Stimulated activated naive B cell treated with anti-CD40 and anti-IgM and Interleukin-4, amounts not matched to agents 10 μg/mL and 1 μg/mL and 100 μg/mL, for 72 hours (primary cell): ENCODE measurements at places on chromosomes 7 and 10.
A peak's percentile ranks its signal among the peaks of the same experiment; 100 is the strongest.

- H3K4me3 ChIP-seq, result no peak overlapping the region
- DNase-seq, result no peak
- no peaks in the 10 kb centered on the region for H3K36me3 ChIP-seq
- peak overlapping the region; percentile 51 for H3K27ac ChIP-seq
Observed at GRCh38 chr10:676178-676577, 13.3 kb downstream of the DIP2C start.

- no peaks in the 10 kb centered on the region for H3K36me3 ChIP-seq
- no peaks in the 10 kb centered on the region for H3K27me3 ChIP-seq
- no peaks in the 10 kb centered on the region for H3K4me1 ChIP-seq
- H3K4me3 ChIP-seq, result no peak overlapping the region
Observed at GRCh38 chr7:94444813-94445212, 50.1 kb downstream of the COL1A2 start.

DNA sequence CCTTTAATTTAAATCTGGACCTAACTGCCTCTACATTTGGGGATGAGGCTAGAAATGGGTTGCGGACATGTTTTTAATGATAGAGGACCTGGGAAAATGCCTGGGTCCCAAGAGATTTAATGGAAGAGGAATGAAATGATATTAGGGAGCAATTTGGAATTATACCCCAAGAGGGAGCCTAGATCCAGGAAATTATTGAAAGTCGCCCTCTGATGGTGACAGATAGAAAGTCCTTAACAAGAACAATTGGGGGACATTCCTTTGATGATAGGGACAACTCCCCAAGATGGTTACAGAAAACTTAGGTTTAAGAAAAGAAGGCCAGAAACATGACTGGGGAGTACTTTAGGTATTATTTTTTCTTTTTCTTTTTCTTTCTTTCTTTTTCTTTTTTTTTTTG is 9.5 kb upstream of the TSGA13 start:
- H3K4me3 ChIP-seq, result no peak overlapping the region
- no peaks in the 10 kb centered on the region for H3K4me1 ChIP-seq
- no peaks in the 10 kb centered on the region for H3K36me3 ChIP-seq
- no peak for DNase-seq
- no peak overlapping the region for H3K27ac ChIP-seq

GRCh38 chr10:70186571-70186970 is 16.3 kb upstream of the SAR1A start:
- no peak overlapping the region for H3K4me3 ChIP-seq
- peaks cover 2% of the 10 kb centered on the region for H3K4me1 ChIP-seq
- no peak overlapping the region for H3K27ac ChIP-seq
- no peaks in the 10 kb centered on the region for H3K36me3 ChIP-seq
- DNase-seq, result no peak
- peaks cover 11% of the 10 kb centered on the region for H3K27me3 ChIP-seq

GRCh38 chr7:16587790-16588189 is 57.8 kb downstream of the ANKMY2 start:
- no peaks in the 10 kb centered on the region for H3K36me3 ChIP-seq
- no peak overlapping the region for H3K4me3 ChIP-seq
- H3K27ac ChIP-seq, result no peak overlapping the region
- no peak for DNase-seq

DNA sequence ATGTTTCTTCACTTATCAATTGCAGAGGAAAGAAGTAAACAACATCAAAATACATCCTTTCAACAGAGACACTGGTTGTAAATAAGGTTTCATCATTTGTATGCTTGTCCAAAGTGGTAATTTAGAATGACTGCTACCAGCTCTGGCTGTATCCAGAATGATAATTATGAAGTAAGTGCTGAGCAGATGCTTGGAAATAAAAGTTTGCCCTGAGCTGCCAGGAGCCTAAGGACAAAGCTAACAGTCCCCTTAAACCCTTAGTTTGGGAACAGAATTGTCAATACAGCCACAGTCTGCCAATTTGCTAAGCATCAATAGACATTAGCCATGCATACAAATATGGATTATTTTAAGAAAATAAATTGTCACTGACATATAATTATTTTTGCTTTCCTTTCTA is 147.0 kb upstream of the SLC13A1 start:
- no peak overlapping the region for H3K4me3 ChIP-seq
- DNase-seq, result no peak

GRCh38 chr7:40232242-40232893 is 97.6 kb downstream of the SUGCT start:
- H3K36me3 ChIP-seq, result no peaks in the 10 kb centered on the region
- H3K27ac ChIP-seq, result no peak overlapping the region
- DNase-seq, result no peak
- no peaks in the 10 kb centered on the region for H3K27me3 ChIP-seq

GRCh38 chr10:45082176-45082575 is 81.5 kb downstream of the ZNF22 start:
- no peak overlapping the region for H3K27ac ChIP-seq
- H3K27me3 ChIP-seq, result peaks cover 4% of the 10 kb centered on the region
- no peaks in the 10 kb centered on the region for H3K36me3 ChIP-seq
- no peaks in the 10 kb centered on the region for H3K4me1 ChIP-seq
- DNase-seq, result no peak

DNA sequence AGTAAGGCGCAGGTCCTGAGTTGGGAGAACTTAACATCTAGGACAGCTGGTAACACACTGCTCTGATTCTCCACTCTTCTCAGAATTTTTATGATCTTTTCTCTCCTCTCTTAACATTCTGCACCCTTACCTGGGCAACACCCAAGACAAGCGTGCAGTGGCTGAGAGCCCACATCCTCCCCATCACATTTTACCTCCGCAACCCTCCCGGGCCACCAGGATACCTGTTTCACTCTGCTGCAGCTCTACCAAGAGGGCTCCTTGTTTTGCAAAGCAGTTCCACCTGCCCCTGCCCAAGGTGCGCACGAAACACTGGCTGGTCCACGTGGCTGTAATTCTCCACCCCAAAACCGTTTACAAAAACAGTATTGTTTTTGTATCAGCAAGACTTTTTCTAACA is 81.5 kb downstream of the ITIH5 start:
- H3K4me3 ChIP-seq, result no peak overlapping the region
- no peak overlapping the region for H3K27ac ChIP-seq

GRCh38 chr7:158616050-158616449 is 28.4 kb upstream of the PTPRN2 start:
- no peak for DNase-seq
- H3K4me1 ChIP-seq, result peaks cover 8% of the 10 kb centered on the region
- no peak overlapping the region for H3K4me3 ChIP-seq

GRCh38 chr10:104925232-104925851 is 284.3 kb downstream of the SORCS3 start:
- no peaks in the 10 kb centered on the region for H3K27me3 ChIP-seq
- no peak for DNase-seq
- no peak overlapping the region for H3K4me3 ChIP-seq
- H3K4me1 ChIP-seq, result no peaks in the 10 kb centered on the region
- H3K27ac ChIP-seq, result no peak overlapping the region

DNA sequence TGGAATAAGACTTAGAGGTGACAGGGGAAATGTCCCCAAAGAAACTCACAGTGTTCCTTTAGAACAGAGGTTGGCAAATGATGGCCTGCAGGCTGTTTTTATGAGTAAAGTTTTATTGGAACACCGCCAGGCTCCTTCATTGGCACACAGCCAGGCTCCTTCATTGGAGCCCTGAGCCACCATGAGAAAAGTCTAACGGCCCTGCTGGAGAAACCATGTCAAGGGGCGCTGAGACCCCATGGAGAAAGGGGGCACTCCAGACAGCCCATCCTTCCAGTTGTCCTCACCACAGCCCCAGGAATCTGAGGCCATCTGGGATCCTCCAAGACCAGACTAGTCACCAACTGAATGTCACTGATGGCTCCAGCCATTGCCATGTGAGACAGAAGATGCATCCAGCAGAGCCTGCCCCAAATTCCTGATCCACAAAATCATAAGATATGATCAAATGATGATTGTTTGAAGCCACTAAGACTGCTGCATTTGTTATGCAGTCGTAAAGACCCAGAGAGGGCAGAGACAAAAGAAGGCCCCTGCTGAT is 88.2 kb upstream of the GPR26 start:
- no peaks in the 10 kb centered on the region for H3K36me3 ChIP-seq
- DNase-seq, result no peak
- no peak overlapping the region for H3K27ac ChIP-seq
- no peaks in the 10 kb centered on the region for H3K4me1 ChIP-seq
- H3K27me3 ChIP-seq, result peaks cover 49% of the 10 kb centered on the region
- no peak overlapping the region for H3K4me3 ChIP-seq

DNA sequence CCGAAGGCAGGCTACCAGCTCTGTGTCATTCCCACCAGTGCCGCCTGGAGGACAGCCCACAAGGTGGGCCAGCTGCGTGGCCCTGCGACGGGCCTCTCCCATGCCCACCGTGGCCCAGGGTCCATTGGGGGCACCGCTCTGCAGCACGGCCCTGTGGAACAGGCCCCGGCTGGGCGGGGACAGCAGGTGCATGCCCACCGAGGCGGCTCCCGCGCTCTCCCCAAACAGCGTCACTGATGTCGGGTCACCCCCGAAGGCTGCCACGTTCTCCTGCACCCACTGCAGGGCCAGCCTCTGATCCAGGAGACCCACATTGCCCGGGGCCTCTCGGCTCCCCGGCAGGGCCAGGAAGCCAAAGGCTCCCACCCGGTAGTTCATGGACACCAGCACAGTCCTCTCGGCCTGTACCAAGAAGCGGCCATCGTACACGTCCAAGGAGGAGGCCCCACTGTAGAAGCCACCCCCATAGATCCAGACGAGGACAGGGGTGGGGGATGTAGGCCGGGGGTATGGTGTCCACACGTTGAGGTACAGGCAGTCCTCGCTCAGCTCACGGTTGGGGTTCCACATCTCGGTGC is 2.3 kb downstream of the ACHE start:
- peaks cover 5% of the 10 kb centered on the region for H3K36me3 ChIP-seq
- H3K4me1 ChIP-seq, result peaks cover 36% of the 10 kb centered on the region
- peaks cover 54% of the 10 kb centered on the region for H3K27me3 ChIP-seq
- no peak for DNase-seq
- peak overlapping the region; percentile 62 for H3K27ac ChIP-seq
- H3K4me3 ChIP-seq, result no peak overlapping the region

DNA sequence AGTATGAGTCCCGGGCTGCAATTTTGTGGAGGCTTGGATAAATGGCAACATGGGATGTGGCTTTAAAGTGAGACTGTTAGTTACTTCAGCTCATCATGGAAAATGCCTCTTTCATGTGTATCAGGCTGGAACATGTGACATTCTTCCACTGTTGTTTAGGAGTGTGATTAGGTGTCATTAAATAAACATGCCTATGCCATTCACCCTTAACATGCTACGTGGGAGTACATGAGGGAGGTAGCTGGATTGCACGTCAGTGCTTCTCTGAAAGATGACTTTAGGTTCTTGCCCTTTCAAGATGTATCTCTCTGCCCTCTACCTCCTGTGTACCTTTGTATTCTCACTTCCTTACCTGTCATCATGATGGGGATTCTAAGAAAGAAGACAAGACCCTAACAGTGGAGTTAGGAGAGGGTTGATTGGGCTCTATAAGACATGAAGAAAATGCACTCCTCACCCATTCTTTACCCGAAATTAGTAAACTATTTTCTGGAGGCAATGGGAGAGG is 8.9 kb downstream of the AKR1E2 start:
- no peak overlapping the region for H3K27ac ChIP-seq
- no peak for DNase-seq
- H3K27me3 ChIP-seq, result peaks cover 23% of the 10 kb centered on the region

DNA sequence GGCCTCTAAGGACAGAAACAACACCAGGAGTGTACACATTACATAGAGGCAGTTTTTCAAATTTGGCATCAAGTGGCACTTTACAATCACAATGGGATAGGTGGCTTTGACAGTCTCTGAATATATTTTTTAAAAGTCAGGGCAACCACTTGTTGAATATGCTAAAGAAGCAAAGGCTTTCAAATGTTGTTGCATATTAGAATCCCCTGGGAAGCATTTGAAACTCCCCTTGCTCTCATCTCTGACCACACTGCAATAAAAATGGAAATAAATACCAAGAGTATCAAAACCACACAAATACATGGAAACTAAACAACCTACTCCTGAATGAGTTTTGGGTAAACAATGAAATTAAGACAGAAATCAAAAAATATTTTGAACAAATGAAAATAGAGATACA is 106.5 kb upstream of the RAB11FIP2 start:
- no peak overlapping the region for H3K27ac ChIP-seq
- H3K36me3 ChIP-seq, result no peaks in the 10 kb centered on the region
- H3K4me1 ChIP-seq, result no peaks in the 10 kb centered on the region

DNA sequence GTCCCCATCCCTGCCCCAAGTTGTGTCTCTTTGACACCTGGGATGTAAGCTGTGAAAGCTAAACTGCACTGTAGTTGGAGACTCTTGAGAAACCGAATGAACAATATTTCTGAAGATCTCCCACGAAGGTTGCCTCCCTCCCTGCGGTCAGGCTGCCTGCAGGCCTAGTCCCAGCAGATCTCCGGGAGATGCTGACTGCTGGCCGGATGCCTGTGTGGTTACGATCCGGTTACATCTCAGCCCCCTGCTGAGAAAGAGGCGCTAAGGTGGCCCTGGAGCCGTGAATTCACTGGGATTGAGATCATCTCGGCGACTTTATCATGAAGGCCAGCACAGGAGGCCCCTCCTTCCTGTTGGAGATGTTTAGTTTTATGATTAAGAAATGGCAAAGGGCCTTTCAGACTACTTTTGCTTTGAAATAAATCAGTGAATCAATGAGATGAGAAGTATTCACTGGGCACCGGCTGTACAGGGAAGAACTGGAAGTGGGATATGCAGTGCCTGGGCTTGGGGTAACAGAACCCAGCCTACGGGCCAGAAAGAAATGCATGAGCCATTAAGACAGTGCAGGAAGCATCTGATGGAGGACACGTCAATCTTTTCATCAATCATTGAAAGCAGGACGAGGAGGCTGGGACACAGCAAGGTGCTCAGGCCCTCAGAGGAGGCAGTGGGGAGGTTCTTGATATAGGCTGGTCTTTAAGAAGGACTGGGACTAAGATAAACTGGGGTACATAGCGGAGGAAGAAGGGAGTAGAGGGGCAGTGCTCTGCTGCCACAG is 177.6 kb downstream of the PRKAG2 start:
- no peak for DNase-seq
- H3K27ac ChIP-seq, result no peak overlapping the region
- H3K27me3 ChIP-seq, result no peaks in the 10 kb centered on the region

DNA sequence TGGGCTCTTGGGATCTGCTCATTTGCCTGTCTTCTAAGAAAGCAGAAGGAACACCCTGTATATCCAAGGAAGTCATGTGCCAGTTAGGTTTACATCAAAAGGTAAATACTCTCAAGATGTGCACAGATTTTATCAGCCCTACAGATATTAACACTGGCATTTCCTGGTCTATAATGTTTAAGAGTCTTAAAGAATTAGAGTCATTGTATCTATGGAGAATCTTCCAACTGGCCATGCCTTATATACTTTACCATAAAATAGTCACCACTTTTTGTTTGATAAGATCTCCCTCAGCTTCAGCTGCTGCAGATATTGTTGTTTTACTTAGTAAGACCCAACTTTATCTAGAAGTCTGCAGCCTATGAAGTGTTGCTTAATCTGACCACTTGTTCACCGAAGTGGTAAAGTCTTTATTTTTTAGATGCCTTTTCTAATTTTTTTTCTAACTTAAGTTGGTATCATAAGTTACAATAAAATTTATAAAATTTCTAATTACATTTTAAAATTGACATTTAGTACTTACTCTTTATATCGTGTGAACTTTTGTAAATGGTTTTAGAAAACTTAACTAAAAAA is 58.5 kb downstream of the CPED1 start:
- H3K4me3 ChIP-seq, result no peak overlapping the region
- DNase-seq, result no peak
- peaks cover 7% of the 10 kb centered on the region for H3K27me3 ChIP-seq
- no peaks in the 10 kb centered on the region for H3K4me1 ChIP-seq
- no peak overlapping the region for H3K27ac ChIP-seq
- peaks cover 5% of the 10 kb centered on the region for H3K36me3 ChIP-seq

GRCh38 chr10:13528875-13529713 is at the start of gene BEND7:
TSS of gene BEND7 (minus strand) at chr10:13529014. CDS start at chr10:13528533, 481 bp downstream.
- H3K4me1 ChIP-seq, result peaks cover 11% of the 10 kb centered on the region
- no peak for DNase-seq
- H3K27me3 ChIP-seq, result peaks cover 62% of the 10 kb centered on the region
- H3K27ac ChIP-seq, result no peak within 1 kb of the TSS
